Stimulated activated CD8-positive, alpha-beta memory T cell treated with anti-CD3 and anti-CD28 coated beads, Interleukin-7, amount 100 ng/mL, for 24 hours (primary cell): ENCODE measurements at places on chromosomes 6 and 20.

- no peak for DNase-seq
These were observed at the start of gene C6orf141 for GRCh38 chr6:49550492-49551077. TSS of gene C6orf141 (plus strand) at chr6:49550668. CDS start at chr6:49550793, 125 bp downstream.

- DNase-seq: no peak
These were observed 136.2 kb upstream of the TAB2 start for GRCh38 chr6:149181304-149181703.

- no peak for DNase-seq
These were observed 735.6 kb downstream of the RFPL4B start for GRCh38 chr6:113082745-113083144.

DNA sequence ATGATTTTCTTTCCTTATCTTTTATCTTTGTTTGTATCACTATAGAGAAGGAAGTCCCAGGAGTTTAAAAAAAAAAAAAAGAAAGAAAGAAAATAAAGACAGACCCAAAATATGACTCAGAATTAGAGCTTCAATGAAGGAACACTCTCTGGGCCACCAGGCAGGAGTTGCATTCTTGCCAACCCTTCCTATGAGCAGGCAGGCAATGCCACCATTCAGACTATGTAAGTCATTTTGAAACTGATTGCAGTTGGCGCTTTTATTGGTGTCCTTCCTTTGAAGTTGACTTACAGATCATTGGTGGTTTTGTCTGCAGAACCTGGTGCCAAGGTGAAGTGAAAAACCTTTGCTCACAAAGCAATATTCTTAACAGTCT lies 50.3 kb downstream of the MYB start:
- no peak for DNase-seq

DNA sequence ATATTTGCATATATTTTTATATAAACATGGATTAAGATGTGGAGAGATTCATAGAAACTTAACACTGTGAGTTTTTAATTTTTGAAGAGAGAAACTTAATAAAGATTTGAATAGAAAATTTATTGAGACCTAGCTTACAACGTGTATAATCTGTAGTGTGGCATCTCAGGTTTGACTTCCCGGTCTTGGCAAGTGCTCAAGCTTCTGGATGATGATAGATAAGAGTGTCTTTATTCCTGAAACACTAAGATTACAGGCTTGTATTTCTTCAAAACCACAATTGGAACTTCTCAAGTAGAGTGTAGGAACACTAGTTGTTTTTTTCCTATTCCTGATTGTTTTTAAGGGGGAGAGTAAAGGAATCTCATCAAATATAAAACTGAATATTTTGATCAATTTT lies 64.6 kb upstream of the NOTCH4 start:
- DNase-seq: no peak

GRCh38 chr6:16721977-16722376 lies 39.3 kb downstream of the ATXN1 start:
- no peak for DNase-seq

DNA sequence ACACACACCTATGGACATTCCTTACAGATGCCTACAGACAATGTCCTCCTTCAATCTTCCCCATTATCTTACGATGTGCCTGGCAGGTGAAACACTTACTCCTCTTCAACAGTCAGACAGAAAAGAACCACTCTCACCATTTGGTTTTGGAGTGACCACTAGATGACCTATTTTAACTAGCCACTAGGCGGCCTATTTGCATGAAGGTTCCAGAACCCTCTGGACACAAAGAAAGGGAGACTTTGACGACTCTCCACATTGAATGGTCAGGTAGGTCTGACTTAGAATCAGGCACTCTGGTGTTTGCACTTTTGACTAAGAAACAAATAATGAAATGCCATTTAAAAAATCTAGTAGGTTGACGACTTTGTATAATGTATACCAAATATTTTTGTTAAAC lies 42.0 kb downstream of the PNLDC1 start:
- DNase-seq: no peak

- no peak for DNase-seq
These were observed at the start of gene FAM162B for GRCh38 chr6:116764961-116765841. TSS of gene FAM162B (minus strand) at chr6:116765719. CDS start at chr6:116765576, 143 bp downstream.

DNA sequence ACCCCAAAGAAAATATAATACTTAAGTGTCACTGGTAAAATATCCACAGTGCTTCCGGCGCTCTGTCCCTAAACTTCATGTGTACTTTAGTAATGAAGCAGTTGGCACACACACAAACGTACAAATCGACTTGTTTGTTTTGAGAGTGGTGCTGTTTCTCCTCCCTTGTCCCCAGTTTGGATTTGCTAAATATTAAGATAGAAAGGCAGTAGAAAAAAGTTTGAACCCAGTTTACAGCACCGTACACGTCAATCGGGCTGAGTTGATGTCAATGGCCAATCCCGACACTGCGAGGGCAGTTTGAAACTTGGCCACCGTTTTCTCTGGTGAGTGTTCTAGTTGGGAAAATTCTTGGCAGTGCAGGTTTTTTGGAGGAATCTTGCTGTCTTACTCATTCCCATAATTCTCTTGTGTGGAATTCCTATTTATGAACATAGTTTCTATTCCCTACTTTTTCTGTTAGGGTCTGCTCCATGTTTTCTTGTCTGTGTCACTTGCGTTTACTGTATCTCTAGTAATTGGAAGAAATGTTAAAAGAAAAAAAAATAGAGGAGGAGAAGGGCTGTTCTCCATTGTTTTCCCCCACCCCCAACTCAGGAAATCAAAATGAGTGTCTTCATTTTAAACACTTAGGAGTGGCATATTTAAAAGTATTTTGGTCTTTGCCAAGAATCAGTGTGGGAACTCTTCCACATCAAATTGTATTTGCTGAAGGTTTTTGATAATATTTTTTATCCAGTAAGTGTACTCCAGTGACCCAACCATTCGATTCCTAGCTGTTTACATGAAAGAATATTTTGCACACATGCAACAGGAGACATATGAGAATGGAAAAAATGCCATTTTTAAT lies 72.3 kb downstream of the OR2B2 start:
- no peak for DNase-seq

DNA sequence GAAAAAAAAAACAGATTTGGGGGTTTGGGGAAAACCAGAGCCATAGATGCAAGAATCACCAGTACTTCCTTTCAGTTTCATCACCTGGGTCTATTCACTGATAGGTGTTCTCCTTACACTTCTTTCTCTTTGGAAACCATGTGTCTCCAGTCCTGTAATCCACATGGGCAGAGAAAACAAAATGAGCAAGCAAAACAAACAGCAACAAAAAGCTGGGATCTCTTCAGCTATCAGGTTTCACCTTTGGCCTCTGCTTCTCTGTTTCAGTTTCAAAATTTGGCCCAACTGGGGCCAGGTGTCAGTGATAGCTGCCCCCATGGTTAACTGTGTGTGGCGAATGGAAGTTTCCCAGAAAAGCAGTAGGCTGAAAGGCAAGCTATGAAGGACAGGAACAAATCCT lies 220.0 kb upstream of the THBS2 start:
- no peak for DNase-seq

DNA sequence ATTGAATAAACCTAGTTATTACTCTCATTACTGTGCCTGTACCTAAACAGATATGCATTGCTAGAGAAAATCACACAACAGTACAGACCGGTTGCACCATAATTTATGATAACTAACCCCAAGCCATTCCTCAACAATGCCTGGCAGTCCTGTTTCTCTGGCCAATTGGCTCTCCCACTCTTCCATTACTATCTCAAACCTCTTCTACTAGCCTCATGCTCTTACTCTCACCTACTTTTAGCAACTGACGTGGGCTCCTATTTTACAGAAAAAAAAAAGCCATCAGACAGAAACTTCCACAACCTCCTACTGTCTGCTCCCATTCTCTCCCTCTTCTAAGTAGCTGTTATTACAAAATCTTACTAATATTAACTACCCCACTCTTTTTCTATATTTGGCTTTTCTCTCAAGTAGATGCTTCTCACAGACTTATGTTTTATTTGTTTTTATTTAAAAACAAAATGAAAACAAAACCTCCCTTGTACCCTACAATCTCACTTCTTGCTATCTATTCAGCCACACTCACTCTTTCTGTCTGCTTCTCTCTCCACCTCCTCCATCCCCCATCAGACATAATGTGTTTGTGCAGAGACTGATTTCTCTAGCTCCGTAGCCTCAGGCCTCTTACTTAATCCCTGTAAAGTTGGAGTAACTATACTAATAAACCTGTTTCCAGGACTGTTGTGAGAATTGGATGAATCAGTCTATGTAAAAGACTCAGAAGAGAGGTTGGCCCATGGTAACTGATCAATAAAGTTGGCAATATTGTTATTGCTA lies 9.1 kb downstream of the GOPC start:
- DNase-seq: no peak

DNA sequence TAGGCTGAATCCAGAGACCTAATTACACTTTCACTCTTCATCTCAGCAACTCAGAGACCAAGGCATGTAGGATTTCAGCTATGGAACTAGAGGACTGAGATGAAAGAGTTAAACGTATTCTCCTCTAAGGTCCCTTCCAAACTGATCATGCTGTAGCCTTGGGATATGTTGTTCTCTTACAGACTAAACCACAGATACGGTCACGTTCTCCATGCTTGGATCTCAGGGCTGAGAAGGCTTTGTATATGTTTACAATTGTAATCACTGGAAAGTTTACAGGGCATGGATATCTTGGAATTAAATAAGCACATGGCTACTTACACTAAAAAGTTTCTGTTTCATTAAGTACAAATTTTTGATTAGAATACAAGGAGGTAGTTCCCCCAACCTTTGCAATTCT lies 50.1 kb downstream of the PKIB start:
- DNase-seq: no peak

DNA sequence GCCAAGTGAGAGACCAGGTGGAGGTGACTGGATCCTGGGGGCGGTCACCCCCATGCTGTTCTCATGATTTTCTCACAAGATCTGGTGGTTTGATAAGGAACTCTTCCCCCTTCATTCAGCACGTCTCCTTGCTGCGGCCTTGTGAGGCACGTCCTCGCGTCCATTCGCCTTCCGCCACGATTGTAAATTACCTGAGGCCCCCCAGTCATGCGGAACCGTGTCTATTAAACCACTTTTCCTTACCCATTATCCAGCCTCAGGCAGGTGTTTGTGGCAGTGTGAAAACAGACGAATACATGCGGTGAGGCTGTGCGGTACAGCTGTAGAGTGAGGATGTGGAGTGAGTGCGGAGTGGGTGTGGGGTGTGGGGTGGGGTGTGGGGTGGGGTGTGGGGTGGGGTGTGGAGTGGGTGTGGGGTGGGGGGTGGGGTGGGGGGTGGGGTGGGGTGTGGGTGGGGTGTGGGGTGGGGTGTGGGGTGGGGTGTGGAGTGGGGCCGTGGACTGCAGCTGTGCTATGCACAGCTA lies 12.1 kb upstream of the NTSR1 start:
- DNase-seq: no peak

DNA sequence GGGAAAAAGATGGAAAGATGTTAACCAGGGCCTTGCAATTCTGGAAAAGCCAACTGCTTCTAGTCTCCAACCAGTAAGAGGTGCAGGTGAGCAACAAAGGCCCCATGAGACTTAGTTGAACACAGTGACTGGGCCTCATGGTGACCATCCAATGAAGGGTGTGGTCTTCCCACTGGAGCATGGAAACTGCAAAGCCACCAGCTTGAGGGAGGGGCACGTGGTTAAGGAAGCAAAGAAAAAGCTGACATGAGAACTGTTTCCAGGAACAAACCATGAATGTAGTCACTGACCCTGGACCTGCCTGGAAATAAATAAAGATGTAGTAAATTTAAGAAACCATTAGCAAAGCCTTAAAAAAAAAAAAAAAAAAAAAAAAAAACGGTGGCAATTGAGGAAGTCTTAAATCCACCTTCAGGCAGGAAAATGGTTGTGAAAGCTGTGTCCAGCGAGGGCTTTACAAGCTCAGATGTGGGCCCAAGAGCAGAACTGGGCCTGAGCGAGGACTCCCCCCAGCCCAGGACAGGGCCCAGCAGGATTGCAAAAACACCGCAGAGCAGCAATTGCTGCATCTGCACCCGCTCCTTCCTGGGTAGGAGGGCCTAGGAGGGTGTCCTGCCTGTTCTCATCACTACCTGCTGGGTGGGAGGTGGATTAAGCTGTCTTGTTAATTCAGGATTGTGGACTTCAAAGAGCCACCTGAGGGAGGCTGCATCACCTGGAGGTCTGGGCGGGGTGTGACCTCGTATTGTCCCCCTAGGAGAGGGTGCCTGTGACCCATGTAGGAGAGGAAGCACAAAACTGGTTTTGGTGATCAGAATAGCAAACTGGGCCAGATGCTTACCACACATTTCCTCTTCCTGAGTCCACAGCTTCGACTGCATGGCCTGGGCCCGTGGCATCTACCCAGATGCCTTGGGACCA lies 10.3 kb downstream of the GFRA4 start:
- no peak for DNase-seq

DNA sequence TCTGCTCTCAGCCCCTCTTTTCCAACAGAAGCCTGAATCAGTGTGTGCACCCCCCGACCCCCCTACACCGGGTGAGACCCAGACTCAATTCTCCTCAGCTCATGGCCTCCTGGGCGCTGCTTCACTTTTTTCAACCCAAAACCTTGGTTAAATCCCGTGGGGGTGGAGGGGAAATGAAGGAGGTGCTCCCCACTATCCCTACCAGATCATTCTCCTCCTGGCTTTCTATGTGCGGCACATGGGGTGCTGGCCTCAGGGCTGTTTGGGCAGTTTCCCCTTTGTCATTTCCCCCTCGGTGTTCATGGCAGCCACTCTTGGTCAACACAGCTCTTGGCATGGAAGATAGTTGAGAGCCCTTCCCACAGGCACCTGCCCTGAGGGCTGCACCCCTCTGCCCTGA lies 4.6 kb downstream of the CST4 start:
- no peak for DNase-seq

DNA sequence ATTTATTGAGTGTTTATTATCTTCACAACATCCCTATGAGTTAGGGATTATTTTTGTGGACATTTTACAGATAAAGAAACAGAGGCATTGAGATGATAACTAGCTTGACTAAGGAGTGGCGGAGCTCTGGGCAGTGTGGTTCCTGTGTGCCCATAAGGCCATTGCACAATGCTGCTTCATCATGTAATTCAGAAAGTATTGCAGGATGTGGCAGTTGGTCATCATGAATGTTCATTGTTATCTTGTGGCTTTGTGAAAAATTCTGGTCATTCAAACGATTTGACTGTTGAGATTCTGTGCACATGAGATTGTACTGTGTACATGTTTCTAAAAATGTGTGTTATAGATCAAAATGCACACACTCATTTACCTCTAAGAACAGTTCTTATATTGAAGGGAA lies 150.8 kb downstream of the ESR1 start:
- DNase-seq: no peak

DNA sequence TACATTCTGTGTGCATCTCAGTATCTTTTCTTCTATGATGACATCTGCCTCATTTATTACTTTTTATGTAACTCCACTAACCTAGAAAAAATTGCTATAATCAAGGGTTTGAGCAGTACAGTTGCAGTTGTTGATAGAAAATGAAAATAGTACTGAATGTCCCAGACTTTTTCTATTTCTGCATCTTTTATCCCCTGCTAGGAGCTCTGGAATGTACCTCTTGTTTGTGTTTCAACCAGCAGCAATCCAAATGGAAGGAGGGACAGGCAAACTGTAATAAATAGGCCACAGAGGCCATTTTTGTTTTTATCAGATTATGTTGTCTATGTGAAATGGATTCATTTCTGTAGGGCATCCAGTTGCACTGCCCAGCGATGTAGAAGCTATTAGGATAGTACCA lies 536.9 kb downstream of the KIF16B start:
- DNase-seq: no peak

- DNase-seq: no peak
These were observed 23.8 kb upstream of the POU5F1 start for GRCh38 chr6:31194061-31194834.
